Stimulated activated CD4-positive, alpha-beta T cell treated with anti-CD3 and anti-CD28 coated beads, Interleukin-12 subunit alpha, Interleukin-12 subunit beta, amount 100 ng/mL, for 48 hours (primary cell): ENCODE measurements at places on chromosomes 3 and 15.

DNA sequence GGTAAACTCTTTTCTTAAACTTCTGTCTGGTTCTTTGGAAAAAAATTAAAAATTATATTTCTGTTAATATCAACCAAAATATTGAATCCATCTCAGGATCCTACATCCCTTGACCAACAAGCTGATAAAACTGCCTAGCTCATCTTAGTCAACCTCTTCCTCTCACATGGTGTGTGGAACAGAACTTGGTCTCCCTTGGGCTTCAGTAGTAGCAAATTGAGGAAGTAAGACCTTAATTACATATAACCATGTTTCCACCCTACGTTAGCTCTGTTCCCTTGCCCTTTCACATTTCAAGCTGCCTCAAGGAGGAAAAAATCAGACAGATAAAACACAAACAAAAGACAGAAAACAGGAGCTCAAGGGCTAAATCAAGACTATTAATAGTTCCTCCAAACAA is 116.4 kb downstream of the GREM1 start:
- no peak for DNase-seq

- DNase-seq = no peak
Observed at GRCh38 chr3:72449551-72449950, 398.7 kb downstream of the SHQ1 start.

DNA sequence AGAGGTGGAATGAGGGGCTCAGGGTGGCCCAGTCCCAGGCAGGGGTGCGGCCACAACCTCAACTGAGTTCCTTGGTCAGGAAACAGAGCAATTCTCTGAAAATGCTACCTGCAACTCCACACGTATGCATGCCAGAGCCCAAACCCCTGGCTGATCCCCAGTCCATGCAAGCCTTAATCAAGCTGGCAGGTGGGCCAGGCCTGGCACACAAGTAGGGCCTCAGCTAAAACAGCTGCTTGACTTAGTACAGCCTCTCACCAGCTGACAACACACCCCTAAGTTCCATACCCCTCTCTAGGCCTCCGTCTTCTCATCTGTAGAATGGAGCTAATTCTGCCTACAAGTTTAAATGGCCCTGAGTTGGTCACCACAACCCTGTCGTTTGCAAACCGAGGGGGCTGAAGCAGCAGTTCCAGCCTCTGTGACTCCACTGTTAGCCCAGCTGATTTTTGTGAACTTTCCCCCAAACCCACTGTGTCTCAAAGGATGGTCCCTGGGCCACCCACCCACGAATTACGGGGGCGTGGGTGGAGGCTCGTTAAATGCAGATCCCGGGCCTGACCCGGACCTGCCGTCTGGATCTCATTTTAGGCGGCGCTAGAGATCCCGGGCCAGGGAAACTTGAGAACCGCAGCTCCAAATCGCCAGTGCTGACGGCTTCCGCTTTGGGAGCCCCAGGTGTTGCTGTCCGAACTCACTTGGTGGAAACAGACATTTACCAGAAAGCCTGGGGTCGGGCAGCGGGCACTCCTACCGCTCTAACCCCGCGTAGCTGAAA is 927 bp downstream of the CHDH start:
- no peak for DNase-seq

DNA sequence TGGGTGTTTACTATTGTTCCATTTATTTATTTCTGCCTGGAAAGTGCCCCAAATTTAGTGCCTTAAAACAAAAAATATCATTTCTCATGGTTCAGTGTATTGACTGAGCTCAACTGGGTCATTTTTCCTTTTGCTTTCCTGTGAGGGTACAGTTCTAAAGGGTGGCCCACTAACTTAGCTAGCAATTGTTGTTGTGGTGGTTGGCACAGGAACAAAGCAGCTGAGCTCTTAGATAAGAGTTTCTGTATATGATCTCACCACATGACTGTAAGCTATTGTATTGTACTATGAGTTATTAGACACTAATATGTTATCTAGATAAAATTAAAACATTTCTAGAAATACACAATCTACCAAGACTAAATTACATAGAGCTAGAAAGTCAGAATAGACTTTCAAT is 1283.7 kb downstream of the OTOL1 start:
- no peak for DNase-seq

- no peak for DNase-seq
Observed at GRCh38 chr15:25091421-25092158, 136.8 kb downstream of the SNRPN start.

DNA sequence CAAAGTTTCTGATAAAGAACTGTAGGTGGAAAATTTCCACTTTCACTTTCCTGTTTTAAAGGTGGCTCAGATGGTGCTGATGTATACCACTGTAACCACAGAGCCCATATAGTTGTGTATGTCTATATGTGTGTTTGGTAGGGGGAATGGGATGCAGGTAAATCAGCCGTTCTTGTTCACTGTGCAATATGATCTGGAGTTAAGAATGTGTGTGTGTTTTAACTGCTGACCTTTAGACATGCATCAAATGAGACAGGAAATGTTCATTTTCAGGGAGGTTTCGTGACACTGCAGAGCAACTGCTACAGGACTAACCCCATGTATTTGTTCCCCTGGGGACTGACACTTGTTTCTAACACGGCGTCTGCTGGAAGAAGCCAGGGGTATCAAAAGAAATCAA is 180.5 kb downstream of the TAFA4 start:
- no peak for DNase-seq

GRCh38 chr3:62888180-62888579 is 13.0 kb upstream of the CADPS start:
- no peak for DNase-seq

DNA sequence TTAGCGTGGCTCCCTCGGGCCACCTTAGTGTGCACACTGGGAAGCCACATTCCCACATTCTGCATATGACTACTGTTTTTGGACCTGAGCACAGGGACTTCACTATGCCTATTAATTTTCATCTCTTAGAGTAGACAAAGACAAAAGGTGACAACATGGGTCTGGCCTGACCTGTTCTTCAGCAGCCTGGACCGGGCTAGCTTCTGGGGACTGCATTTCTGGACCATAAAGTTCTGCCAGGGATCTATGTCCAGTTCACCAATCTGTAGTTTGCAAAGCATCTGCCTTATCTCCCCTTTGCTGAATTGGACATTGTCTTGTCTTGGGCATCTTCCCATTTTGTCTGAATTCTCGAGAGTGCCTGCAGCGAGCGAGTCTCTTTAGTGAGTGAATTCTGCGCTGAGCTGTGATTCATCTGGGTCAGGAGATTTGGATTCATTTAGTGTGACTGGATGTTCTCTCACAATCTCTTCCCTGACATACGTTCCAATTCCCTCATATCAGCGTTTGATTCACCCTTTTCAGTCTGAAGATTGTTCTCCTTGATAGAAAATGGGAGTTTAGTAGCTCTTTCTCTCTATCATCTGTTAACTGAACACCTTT is 112.2 kb upstream of the PLXNA1 start:
- no peak for DNase-seq

GRCh38 chr15:73382115-73382514 is 13.4 kb upstream of the HCN4 start:
- DNase-seq = no peak

DNA sequence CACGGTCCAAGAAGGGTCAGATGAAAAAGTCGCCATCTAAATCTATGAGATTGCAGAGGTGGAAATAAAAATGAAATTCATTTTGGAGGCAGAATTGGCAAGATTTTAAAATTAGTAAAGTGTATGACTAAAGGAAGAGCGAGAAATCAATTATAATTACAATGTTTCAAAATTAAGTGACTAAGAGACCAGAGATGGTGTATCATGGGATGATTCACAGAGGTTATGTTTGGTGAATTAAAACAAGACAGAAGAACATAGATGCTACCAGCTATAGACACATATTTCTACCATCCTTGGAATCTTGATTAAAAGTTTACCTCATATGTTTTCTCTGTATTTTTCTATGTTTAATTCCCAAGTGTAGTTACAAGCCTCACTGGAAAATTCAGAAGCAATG is 308.9 kb upstream of the DNAJC19 start:
- no peak for DNase-seq

GRCh38 chr3:3693593-3693992 is 105.6 kb upstream of the LRRN1 start:
- no peak for DNase-seq

GRCh38 chr3:14435175-14436014 is 33.0 kb downstream of the SLC6A6 start:
- no peak for DNase-seq

- no peak for DNase-seq
Observed at GRCh38 chr15:58081456-58081855, 15.9 kb upstream of the ALDH1A2 start.

DNA sequence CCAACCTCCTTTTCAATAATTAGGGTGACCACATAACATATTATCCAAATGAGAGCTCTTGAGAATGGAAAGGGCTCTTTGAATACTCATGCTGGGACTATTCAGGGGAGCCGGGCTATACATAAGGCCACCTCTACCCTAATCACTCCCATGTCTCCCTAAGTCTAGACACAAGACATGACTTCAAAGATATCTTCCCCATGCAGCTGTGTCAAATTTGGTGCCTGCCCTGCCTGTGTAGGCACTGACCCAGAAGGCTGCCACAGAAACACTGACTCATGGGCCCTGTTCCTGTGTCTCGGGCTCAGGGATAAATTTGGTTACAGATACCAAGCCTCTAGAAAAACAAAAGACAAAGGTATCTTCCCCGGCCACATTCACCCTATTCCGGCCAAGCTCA is 70.3 kb downstream of the MYLK start:
- no peak for DNase-seq

- DNase-seq = peak; percentile 9
Observed at GRCh38 chr3:171328419-171329082, 131.7 kb downstream of the TNIK start.

DNA sequence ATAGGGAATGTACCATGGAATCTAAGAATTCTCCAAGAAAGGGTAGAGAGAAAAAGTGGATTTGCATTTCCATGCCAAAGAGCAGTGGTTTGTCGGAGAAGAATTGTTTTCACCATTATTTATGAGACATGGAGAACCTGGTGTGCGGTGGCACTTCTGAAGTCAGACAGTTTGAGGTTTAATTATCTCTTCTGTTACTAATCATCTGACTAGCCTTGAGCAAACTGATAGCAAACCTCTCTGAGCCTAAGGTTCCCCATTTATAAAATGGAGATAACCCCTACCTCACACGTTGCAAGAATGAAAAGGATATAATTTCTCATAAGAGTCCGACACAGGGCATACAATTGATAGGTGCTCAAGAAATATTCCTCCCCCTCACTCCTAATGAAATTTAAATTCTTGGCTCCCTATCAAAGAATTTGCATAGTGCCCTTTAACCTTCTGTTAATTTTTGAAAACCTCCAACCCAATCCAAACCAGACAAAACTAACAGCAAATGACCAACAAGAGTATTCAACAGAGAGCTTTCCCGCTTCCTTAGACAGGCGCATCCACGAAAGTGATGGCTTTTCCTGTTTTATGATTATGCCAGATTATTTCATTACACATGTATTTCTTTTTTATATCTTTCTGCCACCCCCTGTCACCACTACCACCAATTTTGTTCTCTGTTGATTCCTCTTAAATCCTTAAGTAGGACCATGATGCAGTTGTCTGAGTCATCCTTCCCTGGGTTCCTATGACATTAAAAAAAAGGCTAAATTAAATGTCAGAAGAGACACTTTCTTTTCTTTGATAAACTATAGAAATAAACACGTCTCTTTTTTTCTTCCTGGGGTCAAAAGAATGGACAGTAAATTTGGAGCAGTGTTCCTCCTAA is 28.5 kb downstream of the TMEM212 start:
- no peak for DNase-seq

GRCh38 chr3:127113571-127113891 is 79.4 kb upstream of the PRR23E start:
- DNase-seq = no peak

- no peak for DNase-seq
Observed at GRCh38 chr3:23041918-23042696, 161.0 kb upstream of the UBE2E2 start.

DNA sequence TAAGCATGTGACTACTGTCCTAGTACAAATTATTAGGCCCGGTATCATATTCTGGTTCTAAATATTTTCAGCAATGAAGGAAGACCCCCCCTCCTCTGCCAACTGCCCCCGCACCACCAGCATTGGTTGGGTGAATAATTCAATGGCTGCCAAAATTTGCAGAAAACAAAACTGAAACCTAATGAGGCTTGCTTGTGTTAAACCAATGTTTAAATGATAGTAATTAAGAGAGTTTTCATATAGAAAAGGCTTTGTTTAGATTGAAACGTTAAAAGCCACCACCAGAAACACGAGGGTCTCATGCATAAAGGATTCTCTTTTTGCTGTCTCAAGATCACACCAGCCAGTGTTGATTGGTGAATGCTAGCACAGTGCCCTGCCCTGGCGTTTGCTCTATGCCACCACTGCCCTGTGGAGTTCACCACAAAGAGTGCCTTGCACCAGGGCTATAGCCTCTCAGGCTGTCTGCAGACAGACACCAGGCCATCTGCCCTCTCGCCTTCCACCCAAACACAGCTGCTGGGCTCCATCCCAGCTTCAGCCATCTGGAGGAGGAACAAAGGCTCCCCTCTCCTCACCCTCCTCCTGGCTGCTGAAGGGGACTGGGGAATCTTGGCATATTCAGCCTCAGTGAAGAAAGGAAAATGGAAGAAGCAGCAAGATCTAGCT is 200.3 kb upstream of the PFN2 start:
- no peak for DNase-seq

DNA sequence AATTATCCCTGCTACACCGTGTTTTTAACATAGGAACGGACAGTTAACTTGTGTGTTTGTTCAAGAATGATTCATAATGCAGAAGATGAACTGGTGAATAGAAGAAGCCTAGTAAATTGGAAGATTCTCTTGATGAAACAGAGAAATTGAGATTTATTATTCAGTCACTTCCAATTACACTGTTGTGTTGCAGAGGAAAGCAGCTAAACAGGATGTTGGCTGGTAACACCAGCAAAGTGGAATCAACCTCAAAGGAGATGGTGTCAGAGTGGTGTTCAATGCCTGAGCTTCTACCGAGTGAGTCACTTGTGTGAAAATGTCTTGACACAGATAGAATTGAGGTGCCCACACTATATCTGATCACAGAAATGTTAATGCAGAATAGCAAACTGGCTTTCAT is 399.6 kb downstream of the LPP start:
- DNase-seq = peak; percentile 5

GRCh38 chr3:99637016-99637367 is 1.4 kb upstream of the COL8A1 start:
- no peak for DNase-seq

GRCh38 chr3:128780101-128780837 is 54.3 kb downstream of the RAB7A start:
- no peak for DNase-seq
